EH (cell line): ENCODE measurements at places on chromosomes 13 and 19.
A peak's percentile ranks its signal among the peaks of the same experiment; 100 is the strongest.

DNA sequence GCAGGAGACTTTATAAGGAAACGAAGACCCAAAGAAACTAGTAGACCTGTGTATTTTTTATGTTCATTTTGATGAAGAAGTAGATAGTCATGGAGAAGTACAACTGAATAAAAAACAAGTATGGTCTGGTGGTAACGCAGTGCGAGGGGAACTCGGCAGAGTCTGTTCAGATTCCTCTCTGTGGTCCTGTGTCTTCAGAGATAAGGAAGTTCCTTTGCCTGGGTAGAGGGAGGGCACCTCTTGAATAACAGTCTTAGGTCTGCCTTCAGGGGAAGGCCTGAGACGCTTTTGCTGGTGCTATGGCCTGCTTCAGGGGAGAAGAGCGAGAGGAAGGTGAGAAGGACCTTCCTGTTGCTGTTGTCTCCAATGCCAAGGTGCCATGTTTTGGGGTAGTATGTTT is 25.9 kb upstream of the SLC46A3 start:
- DNase-seq = no peak

GRCh38 chr13:88592105-88592504 is 920.9 kb downstream of the SLITRK5 start:
- no peak for DNase-seq

DNA sequence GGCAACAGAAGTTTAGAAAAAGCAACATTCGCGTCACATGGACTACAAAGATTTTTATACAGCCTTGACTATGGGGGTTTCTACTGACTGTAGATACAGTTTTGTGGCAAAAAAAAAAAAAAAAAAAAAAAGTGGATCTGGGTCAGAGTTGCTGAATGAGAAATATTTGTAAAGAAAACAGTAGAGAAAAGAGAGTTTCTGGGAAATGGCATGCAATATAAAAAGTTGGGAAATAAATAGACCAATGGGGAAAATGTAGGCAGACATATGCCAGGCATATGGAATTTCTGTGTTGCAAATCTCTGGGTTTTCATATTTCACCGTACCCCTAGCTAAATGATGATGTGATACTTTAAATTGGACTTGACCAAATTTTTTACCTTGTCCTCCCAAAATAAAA is 315.3 kb downstream of the EFNB2 start:
- peak; percentile 49 for DNase-seq

GRCh38 chr19:35247526-35248309 is 1.1 kb upstream of the LSR start:
- DNase-seq = no peak

DNA sequence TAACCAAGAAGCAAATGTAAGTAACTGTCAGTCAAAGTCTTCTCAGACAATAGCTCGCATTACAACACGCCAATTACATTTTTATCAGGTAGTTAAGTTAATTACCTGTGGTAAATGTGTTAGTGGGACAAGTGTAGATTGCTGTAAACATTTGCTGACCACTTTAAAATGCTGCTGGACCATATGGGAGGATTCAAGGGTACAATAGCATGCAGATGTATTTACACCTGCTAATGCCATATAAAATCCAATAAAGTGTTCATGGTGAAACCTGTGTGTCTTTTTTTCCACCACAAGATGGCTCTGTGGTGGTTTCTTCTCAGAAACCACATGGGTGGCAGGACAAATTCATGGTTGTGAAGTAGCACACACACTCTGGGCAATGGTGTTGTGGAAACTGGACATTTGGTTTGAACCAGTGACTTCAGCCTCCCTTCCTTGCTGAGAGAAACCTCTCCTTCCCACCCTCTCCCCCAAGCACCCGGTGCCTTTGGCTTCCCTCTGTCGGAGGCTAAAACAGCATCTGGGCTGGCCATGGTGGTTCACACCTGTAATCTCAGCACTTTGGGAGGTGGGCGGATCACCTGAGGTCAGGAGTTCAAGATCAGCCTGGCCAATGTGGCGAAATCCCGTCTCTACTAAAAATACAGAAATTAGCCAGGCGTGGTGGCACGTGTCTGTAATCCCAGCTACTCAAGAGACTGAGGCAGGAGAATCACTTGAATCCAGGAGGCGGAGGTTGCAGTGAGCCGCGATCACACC is 18.1 kb upstream of the GTF3A start:
- DNase-seq = peak; percentile 53

- DNase-seq = no peak
These were observed 59.0 kb downstream of the SERP2 start for GRCh38 chr13:44432650-44433049.

- peak; percentile 3 for DNase-seq
These were observed 349.1 kb downstream of the LIG4 start for GRCh38 chr13:107866032-107866940.
